Activated T-cell treated with anti-CD3 and anti-CD28 coated beads, Interleukin-2, amount 50 U/mL, for 48 hours (primary cell): ENCODE measurements at places on chromosomes 3 and 15.

DNA sequence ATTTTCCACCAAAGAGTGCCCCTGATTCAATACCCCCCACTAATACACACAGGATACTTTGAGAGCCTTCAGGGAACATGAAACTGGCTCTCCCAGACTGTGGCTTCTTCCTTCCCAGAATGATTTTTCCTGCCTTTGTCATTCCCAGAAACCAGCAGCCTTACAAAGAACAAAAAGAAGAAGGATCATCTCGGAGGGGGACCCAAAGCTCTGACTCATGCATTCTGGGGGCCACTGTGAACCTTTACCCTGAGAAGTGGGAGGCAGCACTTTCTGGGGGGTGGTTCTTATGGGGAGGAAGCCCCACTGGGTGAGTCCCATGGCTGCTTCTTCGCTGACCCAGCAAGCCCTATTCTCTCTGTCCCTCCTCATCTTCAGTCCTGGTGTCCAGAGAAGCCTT, 44.7 kb upstream of the RAD18 start:
- no peak for DNase-seq

GRCh38 chr15:94042180-94042928, 189.0 kb upstream of the MCTP2 start:
- DNase-seq, result no peak

DNA sequence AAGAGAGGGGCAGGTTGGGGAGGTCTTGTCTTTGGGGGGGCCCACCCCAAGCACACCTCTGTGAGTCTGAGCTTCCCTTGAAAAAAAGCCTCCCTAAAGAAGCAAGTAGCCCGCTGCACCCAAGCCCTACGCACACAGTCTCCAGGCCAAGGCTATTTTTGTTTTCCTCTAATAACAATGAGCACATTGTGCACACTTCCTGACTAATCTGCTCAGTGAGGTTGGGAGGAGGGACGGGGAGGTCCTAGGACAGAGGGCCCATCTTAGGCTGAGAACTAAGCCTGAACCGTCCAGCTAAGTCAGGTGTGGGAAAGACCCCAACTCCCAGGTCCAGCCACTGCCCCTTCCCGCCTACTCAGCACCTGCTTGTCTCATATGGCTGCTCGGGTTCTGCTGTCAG, 87.2 kb downstream of the HMG20A start:
- no peak for DNase-seq

DNA sequence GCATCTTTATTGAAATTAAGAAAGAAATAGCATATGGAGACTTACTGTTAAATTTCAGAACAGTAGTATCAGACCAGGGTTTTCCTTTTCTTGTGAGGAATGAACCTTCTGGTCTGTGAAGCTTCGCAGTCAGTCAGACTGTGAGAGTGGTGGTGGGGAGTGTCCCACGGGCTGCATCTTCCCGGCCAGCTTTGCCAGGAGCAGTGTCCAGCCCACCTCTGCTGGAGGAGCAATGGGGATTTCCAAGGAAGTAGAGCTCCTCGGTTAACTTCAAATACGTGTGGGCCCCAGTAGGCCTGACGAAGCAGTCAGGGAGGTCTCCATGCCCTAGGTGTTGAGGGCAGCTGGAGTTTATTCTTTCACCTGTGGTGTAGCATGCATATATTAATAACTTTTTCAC, 40.9 kb upstream of the FBXL22 start:
- DNase-seq, result no peak

- no peak for DNase-seq
Observed at GRCh38 chr3:26428992-26429391, 193.6 kb upstream of the LRRC3B start.

DNA sequence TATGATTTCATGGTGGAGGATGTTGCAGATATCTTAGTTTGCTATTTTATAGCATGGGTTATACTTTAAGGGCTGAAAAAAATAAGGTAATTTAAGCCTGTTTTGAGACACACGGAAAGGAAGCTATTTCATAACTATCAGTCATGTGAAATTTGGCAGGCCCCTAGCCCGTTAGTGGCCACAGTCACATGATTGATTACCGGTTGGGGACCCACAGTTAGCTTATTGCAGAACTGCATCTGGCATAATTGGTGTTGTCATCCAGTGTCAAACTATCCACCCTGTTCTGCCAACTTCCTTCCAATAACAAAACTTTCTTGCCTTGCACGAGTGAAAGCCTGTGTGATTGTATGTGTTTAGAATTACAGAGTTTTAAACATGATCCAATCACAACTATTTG, 35.2 kb downstream of the FNDC3B start:
- DNase-seq, result no peak

- DNase-seq, result no peak
Observed at GRCh38 chr3:101879102-101879501, 29.8 kb downstream of the NFKBIZ start.

DNA sequence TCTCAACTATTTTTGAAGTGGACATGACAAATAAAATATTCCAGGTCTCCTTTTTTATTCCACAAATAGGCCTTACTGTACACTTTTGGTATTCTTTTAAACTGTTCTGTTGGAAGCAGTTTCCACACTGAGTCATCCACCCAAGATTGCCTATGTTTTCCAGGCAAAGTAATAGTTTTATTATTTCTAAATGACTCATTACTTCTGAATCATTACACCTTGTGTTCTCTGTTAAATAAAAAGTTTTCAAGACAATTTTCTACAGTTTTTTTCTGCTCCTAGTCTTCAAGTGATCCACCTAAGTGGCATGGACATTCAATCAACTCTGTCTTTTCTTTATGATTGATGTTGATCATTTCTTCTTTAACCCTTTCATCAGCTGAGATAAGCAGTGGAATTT, 26.5 kb downstream of the PPP2R3A start:
- no peak for DNase-seq

- DNase-seq, result peak; percentile 73
Observed at GRCh38 chr3:38649500-38650247, at the start of gene SCN5A. Gene SCN5A, minus strand, starts transcription at chr3:38649687. Its CDS starts 16,380 bp downstream, at chr3:38633307.

GRCh38 chr3:194261581-194262063, 89.5 kb downstream of the CPN2 start:
- no peak for DNase-seq

DNA sequence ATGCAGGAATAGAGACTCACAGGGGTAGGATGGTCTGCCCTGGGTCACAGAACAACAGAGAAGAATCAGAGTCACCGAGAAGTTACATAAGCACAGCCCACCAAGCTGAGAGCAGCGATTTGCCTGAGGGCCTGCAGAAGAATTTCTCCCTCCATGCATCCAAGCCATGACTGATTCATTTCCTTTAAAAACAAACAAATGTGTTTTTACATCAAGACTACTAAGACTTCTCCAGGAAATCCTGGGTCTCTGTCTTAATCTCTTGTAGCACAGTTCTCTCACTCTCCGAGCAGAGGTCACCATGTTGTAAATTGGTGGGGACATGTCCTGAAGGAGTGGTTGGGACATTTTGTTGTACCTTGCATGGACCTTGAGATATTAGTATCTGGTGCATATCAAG, 159.8 kb downstream of the THSD4 start:
- no peak for DNase-seq

DNA sequence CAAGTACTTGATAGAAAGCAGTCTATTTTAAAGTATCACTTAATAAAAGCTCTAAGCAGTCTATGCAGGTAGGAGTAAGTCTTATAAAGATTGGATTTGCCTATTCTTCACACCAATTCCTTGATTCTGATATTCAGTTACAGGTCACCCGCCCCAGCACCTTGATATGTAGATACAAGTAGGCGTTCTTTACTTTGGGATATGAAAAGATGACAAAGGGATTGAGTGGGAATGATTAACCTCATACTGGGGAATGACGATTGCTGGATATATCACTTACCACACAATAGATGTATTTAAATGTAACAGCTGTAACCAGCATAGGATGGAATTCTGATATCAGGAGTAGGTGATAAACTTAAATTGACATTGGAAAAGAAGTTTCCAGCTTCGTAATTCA, 47.1 kb downstream of the HHLA2 start:
- DNase-seq, result no peak

DNA sequence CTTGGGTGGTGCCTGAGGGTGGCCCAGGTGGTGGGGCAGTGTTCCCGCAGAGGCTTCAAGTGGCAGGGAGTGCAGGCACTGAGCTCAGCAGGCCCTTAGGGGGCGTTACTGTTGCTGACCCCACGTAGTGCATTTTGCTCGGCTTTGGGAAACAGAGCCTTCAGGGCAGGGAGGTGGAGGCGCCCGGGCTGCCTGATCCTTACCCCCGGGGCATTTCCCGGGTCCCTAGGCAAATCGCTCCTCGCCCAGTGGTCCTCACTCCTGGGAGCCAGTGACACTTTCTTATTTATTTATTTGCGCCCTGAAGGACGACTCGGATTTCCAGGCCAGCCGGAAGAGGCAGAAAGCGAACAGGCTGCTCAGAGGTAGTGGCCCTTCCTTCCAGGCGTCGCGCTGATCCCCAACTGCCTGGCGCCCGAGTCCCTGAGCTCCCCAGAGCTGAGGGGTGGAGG, 10.1 kb upstream of the FOXB1 start:
- DNase-seq, result peak; percentile 36

DNA sequence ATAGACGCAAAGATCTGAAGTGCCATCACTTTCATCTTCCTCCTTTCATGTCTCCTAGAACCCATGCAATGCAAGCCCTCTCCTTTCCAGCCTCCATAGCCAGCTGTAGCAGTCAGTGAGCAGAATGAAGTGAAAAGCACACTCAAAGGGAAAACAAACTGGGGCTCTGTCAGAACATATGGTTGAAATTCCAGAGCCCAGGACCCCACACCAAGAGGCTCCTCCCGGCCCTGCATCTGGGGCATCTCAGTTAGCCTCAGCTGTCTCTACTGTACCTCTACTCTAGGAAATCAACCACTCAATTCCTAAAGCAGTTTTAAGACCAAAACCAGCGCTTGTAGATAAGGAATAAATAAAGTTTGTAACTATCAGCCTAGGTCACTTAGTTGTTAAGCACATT, 73.8 kb upstream of the P3H2 start:
- no peak for DNase-seq

DNA sequence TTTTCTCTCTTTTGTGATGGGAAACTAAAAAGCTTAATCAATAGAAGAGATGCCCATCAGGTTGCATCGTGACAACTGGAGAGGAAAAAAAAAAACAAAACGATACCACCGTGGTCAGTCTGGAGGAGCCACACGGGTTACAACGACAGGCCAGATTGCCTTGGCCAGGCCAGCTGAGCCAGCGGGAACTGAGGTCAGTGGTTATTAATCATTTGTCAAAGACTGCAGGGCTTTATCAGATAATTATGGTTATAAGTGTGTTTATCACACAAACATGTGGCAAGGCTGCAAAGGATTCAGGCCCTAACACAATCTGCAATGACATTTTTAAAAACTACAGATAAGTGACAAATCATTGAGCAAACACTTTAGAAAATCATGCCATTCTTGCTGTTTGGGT, 135.0 kb upstream of the FAM3D start:
- DNase-seq, result no peak

GRCh38 chr3:110378481-110378880, 693.1 kb upstream of the NECTIN3 start:
- no peak for DNase-seq

GRCh38 chr3:159795681-159796175, 192.9 kb upstream of the IL12A start:
- no peak for DNase-seq

GRCh38 chr15:72888211-72888610, 104.7 kb upstream of the ADPGK start:
- no peak for DNase-seq

DNA sequence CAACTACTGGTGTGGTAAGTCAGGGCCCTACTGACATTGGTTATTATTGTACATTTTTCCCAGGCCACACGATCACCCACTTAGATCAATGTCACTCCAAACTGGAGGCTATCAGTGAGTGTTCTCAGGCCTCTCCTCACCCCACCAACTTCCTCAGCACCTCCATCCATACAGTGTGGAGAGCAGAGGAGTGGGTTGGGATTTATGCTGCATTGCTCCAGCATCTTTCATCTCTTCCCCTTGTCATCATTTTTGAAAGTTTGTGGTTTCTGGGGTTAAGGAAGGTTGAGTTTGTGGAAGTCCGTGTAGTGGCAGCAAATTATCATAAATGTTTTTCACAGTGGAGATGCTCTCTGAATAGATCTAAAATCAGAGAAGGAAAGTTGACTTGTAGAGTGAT, 60.2 kb downstream of the TLNRD1 start:
- no peak for DNase-seq

GRCh38 chr15:80580106-80580505, 115.0 kb upstream of the ABHD17C start:
- DNase-seq, result no peak

GRCh38 chr3:20194793-20195460, 8.9 kb upstream of the SGO1 start:
- DNase-seq, result no peak

- DNase-seq, result no peak
Observed at GRCh38 chr3:46479021-46479420, 14.3 kb upstream of the LTF start.

DNA sequence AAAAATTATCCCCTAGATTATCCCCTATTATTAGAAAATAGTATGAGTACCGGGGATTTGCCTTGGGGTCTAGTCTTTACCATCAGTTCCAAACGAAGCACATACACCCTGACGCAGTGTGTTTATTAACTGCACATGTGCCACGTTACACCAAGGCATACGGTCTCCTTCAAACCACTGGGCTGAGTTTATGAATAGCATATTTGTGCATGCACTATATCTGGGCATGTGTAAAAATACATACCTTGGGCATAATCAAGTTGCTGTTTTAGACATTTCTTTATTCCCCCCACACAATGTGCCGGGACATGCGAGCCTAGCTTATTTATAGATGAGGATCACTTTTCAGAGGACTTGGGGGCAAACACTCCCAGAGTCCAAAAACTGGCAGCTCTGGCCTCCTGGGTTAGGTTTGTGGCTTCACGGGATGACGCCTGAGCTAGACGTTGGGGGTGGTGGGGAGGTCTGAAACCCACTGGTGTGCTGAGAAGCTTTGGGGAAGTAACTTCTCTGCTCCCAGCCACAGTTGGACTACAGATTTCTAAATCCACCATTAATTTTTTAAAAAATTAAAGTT, 16.2 kb downstream of the IGDCC4 start:
- DNase-seq, result no peak

DNA sequence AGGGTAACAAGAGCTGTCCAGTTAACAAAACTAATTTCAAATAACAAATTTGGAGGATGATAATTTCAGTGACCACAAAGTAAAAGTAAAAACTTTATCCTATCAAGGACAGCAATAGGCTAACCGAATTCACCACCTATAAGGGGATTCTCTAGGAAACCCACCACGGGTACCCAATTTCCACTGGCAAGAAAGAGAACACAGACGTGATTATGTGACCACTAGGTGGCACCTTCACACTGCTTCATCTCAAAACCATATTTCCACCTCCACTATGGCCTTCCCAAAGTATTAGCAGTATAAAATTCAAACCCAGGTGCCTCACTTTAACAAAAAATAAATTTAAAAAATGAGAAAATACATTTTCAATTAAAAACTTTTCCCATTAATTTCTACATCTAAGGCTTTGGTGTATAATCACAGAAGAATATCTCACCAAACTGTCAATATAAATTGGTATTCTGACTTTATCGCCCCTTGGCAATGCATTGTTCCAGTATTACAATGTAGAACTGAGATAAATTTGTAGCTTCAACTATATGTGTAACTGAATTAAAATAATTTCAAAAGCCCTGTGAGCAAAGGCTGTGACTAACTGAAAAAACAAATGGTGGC, 96.5 kb downstream of the FSIP1 start:
- peak; percentile 26 for DNase-seq
